Ovary (tissue), 10 donors: ENCODE measurements at places on chromosomes 2 and 18. TPM values are rescaled to one million over a fixed set of nuclear protein-coding genes. Genes with fewer than 3 reads are reported as not detected.

The CPO gene
- 0.17 TPM for polyA plus RNA-seq

The TPO gene
- 0.18 TPM for polyA plus RNA-seq

The REG3G gene
- polyA plus RNA-seq: 0.08 TPM

GRCh38 chr2:48104418-48104817 is 198.1 kb upstream of the FBXO11 start:
- H3K27me3 ChIP-seq: no peaks in the 10 kb centered on the region
- no peak overlapping the region for H3K27ac ChIP-seq
- DNase-seq: no peak
- H3K4me3 ChIP-seq: no peak overlapping the region
- no peaks in the 10 kb centered on the region for H3K4me1 ChIP-seq

- H3K36me3 ChIP-seq: no peaks in the 10 kb centered on the region
- no peaks in the 10 kb centered on the region for H3K27me3 ChIP-seq
- H3K4me1 ChIP-seq: peaks cover 39% of the 10 kb centered on the region
- no peak for DNase-seq
Observed at GRCh38 chr2:47068981-47069627, 86.0 kb downstream of the STPG4 start.
